ENCODE measurements at places on chromosomes 4 and X.

DNA sequence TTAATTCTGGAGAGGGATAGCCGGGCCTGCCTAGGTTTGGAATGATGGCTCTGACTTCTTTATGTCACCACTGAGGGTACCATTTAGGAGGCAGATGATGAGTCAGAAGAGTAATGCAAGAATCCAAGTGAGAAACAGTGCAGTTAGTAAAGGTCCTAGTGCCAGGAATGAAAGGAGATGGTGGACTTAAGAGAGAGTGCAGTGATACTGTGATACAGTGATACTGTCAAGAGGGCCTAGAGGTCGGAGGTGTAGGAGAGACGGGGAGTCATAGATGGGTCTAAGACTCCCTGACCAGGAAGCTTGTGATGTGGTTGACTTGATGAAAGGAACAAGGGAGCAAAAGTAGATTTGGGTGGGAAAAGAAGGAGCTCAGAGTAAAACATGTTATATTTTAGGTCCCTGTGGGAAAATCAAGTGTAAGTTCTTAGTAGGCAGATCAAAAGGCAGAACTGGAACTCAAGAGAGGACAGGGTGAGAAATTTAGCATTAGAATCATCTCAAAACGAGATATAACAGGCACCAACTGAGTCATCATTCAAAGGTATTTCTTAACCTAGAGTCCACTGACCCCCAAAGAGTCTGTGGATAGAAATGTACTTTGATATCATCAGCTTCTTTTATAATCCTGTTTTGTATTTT lies 85.0 kb downstream of the NFKB1 start:
- peak; percentile 56 for DNase-seq

DNA sequence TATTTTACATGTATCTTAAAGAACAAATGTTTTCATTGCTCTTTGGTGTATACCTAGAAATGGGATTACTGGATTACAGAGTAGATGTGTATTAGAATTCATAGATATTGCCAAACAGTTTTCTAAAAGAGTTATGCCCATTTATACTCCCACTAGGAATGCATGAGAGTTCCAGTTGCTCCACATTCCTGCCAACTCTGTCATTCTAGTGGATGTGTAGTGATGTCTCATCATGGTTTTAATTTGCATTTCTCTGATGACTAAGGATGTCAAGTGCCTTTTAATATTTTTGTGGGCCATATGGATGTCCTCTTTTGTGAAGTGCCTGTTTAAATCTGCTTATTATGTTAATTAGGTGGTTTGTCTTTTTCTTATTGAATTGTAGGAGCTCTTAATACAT lies 65.6 kb upstream of the BMP2K start:
- no peak for DNase-seq

- DNase-seq, result no peak
These were observed 7.4 kb downstream of the PPP1R2C start for GRCh38 chrX:42770566-42770965.

- no peak for DNase-seq
These were observed 1.2 kb upstream of the LRPAP1 start for GRCh38 chr4:3533423-3533820.

DNA sequence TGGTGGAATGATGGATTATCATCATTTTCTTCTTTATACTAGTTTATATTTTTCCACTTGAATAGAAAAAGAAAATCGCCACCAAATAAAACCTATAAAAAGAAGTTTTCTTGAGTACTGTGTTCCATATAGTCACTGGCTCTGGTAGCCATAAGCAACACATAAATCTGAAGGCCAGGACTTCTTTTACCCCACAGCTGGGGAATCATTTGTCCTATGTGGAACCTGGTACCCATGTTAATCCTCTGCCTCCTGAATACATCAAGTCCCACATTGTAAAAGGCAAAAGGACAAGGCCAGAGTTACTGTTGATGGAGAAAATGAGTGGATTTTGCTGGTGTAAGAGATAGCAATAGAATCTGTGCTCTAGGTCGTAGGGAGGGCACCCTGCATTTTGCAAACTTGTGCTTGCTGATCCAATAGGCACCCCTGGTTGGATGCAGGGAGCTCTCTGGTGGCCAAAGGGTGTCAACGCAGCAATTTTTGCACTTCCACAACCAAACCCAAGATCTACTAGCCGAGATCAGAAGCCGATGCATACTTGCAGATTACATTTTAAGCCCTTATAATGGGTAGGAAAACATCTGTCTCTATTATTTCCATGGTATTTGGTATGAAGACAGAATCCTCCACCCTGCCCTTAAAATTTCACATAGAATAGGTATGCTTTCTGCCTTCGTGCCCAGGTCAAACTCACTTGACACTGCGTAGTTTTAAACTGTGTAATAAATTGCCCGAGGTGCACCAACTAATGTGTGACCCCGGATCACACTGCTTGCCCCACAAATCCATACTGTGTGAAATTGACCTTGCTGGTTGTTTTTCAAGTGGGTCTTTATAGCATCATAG lies 146.2 kb upstream of the SCML1 start:
- peak; percentile 43 for DNase-seq

DNA sequence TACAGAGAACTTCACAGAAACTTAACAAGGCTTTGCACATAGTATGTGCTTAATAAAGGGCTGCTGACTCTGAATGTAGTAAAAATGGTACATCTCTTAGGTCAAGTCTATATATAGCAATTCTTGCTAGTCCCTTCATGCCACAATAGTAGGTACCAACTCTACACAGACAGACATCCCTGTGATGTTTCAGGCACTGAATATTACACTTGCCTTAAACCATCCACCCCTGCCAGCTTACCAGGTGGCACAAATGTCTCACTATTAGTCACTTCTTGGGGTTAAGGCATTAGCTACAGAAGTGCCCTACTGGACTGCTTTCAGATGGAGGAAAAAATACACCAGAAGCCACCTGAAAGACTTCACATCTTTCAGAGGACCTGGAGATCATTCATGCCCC lies 86.3 kb upstream of the CITED1 start:
- no peak for DNase-seq

- peak; percentile 10 for DNase-seq
These were observed 315.8 kb downstream of the STIM2 start for GRCh38 chr4:27176400-27176799.

- DNase-seq, result no peak
These were observed 46.6 kb downstream of the RASGEF1B start for GRCh38 chr4:81424816-81425755.

DNA sequence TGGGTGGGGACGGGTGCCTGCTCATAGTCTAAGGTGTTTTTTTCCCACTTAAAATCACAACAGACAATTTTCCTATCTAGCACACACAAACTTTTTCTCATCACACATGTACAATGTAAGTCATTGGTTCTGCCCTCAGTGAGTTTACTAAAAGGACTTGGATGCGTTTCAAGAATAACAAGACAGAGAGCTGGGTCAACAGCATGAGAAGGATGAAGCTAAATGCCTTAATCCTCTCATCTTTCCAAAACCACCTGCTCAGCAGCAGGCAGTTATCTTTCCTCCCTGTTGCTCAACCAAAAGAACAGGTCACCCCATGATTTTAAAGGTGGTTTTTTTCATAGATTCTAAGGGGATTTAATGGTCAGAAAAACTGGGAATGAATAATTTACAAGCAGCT lies 40.1 kb downstream of the OFD1 start:
- DNase-seq, result no peak

DNA sequence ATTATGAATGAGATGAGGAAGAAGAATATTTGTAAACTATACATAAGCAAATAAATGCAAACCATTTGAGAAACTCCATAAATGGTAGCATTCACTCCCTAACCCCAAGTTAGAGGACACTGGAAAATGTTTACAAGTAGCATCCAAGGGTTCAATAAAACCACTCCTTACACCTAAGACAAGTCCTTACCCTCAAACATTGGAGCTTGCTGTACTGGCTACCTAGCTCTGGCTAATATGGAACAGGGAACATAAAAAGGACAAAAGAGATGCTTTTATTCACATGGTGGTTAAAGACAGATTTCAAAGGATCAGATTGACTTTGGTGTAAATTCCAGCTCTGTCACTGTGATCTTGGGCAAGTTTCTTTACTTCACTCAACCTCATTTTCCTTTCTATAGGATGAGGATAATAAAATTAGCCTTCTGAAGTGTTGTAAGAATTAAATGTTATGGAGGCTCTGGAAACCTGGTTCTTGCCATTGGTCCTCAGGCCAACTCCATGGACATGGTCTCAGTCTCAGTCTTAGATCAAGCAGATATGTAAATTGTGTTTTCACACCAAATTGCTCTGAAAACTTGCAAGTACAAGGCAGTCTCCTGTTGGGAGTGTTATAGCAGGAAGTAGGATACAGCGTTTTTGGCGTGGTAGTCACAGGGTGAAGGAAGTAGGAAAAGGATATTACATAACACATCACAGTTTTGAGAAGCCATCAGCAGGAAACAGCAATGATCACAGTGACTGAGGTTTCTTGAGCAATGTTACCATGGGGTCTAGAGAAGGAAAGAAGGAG lies 3.3 kb downstream of the CXCL1 start:
- DNase-seq, result no peak

- DNase-seq, result no peak
These were observed 38.1 kb upstream of the PDE5A start for GRCh38 chr4:119666653-119667091.

GRCh38 chrX:120308959-120309872 lies 2.0 kb downstream of the TMEM255A start:
- DNase-seq, result peak; percentile 80

- no peak for DNase-seq
These were observed 78.5 kb downstream of the ANXA3 start for GRCh38 chr4:78629991-78630541.

DNA sequence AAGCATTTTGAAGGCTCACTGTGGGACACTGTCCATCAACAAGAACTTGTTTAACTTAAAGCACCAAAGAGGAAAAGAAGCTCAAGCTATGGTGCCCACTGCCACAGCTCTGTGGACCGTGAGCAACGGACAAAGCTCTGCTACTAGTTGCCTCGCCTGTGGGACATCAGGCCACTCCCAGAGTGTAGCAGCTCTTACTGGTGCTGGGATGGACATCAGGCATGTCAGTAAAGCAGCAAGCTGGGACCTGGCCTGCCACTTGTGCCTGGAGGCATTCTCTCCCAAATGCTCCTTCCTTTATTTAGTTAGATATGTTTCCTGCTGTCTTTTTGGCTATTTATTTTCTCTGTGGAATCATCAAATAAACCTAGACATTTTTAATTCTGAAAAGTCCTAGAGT lies 46.7 kb downstream of the TMEM154 start:
- no peak for DNase-seq

GRCh38 chr4:97153042-97153441 lies 990.2 kb downstream of the STPG2 start:
- DNase-seq, result no peak

DNA sequence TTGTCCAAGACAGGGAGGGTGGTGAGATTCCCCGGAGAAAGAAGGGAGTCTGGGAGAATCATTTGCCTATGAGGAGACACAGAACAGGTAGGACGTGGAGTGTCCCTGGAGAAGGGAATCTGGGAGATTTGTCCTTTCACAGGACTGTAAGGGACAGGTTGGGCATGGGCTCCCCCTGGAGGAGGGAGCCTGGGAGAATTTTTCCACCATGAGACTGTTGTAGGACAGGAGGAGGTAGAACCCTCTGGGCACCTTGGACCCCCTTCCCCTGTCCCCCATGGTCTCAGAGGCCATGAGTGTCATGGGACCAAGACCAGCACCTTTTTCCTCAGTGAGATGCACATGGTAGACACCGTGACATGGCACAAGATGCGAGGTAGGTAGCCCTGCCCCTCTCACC lies 2.8 kb downstream of the PORCN start:
- no peak for DNase-seq

DNA sequence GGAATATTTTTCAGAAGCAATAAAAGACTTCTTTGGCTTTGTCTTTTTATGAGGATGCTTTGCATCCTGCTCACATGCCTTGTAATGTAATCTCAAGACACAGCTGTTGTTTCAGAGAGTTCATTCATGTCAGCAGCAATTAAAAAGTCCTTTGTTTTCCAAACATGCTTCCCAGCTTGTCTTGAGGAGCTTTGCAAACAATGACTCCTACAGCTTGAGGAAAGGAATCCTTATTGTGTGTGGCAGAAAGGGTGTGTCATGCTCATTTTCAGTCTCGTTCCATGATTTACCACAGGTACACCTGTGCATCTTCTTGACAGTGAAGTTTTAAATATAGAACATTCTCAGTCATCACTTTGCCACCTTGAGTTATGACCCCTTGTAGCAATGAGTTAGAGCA lies 139.2 kb upstream of the AADAT start:
- DNase-seq, result no peak

DNA sequence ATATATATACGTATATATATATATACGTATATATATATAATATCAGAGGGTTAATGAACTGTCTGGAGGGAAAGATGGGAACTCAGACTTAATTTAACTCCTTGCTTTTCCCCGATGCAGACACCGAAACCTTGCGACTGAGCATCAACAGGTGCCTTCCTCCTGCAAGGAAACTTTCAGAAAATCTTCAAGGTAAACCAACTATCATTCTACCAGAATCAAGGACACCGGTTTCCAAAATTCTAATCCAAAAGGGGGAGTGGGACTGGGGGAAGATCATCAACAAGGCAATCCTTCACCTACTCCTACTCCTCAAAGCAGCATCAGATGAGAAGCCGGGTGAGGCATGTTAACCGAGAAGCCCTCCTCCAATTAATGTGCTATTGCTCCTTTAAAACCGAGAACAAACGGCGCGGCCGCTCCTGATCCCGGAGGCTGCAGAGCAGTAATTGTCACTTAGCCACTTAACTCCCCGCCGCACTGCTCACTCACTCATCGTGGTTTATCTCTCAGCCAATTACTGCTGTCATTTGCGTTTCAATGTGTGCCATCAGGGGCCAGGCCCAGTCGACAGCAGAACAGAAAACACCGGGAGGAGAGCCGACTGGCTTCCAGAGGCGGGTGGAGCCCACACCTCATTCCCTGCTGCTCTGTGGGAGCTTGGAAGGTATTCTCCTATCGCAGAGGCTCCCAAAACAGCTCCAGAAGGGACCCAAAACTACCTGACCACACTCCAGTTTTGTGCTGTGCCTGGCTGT lies 61.7 kb downstream of the MAML3 start:
- DNase-seq, result no peak

DNA sequence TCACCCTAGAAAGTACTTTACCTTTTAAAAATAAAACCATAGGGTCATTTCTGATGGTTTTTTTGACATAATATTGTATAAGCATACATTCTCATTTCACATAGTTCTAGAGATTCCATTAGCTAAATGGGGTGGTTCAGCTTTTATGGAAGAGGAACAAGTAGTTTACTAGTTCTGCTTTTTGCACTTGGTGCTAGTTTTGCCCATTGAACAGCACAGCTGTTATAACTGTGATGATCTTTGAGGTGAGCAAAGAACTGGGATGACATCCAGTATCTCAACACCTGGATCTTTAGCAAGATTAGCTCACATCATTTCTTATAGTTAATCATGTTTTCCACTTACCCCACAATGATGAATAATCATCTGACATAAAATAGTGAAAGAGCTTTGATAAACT lies 40.9 kb downstream of the MOB1B start:
- no peak for DNase-seq

GRCh38 chr4:14646831-14647230 lies 355.4 kb upstream of the CPEB2 start:
- no peak for DNase-seq

GRCh38 chr4:138400543-138400942 lies 158.4 kb upstream of the SLC7A11 start:
- no peak for DNase-seq

- DNase-seq, result no peak
These were observed 593 bp downstream of the NPY1R start for GRCh38 chr4:163331629-163332376.

All from activated CD4-positive, alpha-beta T cell treated with anti-CD3 and anti-CD28 coated beads, Interleukin-10, Interleukin-2, amounts not matched to agents 100 ng/mL and 50 ng/mL, durations not matched to agents 16 hours and 8 hours (primary cell).